ENCODE measurements at places on chromosomes 3 and 15.
A peak's percentile ranks its signal among the peaks of the same experiment; 100 is the strongest.

- no peak for DNase-seq
Observed at GRCh38 chr15:100863796-100864267, 15.8 kb upstream of the ALDH1A3 start.

DNA sequence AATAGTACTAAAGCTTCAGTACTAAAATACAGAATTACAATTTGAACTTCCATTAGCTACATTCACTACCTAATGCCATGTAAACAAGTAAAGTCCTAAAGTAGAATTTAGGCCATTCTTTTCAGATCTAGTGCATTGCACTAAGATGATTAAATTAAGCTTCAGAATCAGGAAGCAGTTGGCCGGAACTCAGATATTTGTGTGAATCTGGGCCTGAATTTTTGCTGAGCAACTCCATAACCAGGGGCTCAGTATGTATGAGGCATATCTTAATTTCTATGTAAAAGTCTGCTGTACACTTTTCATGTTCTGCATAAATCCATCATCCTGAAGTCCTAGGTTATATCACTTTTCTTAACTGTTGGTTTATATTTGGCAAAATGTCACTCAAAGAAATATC is 246.4 kb downstream of the RBMS3 start:
- no peak for DNase-seq

- DNase-seq: no peak
Observed at GRCh38 chr3:189229196-189229828, 57.5 kb downstream of the TPRG1 start.

DNA sequence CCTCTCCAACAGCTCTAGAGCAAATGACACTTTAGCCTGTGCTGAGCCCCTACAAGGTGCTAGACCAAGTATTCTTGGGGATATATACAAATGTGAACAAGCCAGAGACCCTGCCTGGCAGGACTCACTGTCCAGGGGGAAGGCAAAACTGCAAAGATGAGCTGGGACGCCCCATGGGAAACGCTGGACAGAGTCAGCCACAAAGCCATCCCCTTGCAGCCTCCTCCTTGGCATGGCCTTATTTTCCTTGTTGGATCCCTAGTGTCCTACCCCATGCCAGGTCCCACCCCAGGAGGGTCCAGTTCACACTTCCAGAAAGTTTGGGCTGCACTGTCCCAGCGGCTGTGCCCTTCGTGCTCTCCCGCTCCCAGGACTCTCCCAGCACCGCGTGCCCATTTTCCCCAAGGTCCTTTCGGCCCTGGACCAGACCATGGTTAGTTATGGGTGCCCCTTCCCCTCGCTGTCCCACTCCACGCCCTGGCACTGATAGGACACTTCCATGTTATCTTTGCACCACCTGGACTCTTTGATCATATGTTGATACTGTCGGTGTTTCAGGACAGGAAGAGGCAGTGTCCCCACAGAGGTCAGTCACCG is 5.8 kb upstream of the NRROS start:
- DNase-seq: no peak

GRCh38 chr3:9793161-9793781 is 389 bp downstream of the ARPC4 start:
- DNase-seq: no peak

DNA sequence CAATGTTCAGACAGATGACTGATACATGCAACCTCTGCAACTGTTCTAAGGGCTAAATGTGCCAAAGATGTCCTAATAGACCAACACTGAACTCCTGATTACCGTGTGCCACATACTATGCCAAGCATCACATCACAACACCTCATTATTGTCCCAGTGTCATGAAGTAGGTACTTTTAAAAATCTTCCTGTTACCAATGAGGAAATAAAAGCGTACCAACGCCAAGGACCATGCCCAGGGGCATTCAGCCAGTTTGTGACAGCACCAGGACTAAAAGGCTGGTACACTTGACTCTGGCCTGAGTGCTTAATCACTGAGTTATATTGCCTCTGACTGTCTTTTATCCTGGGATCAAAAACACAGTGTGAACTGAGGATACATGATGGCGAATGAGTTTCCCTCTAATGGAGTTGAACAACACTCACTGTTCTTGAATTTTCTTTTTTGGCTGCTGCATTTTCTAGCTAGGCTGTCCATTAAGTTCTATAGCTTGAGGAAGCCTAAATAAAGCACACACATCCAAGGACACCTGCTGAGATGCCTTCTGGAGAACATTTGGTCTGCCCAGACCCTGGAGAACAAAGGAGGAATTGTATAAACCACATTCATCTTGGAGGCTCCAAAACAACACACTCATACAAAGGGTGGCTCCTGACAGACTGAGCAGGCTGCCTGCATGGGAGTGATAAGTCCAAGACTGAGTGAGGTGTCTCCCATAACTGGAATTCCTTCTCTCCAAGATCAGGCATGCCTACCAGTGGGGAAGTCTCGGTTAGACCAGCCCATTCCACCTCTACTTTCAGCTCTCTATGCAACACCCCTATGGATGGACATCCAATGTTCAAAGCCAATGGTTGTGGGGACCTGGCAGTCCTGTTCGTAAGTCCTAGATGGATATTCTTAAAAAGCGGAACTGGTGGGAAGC is 126.7 kb upstream of the PRICKLE2 start:
- DNase-seq: no peak

- DNase-seq: peak; percentile 74
Observed at GRCh38 chr3:148901987-148902791, 37.1 kb downstream of the CPA3 start.

GRCh38 chr15:39685999-39686613 is 96.5 kb downstream of the FSIP1 start:
- no peak for DNase-seq

- no peak for DNase-seq
Observed at GRCh38 chr3:50644561-50644960, 27.6 kb downstream of the MAPKAPK3 start.
